ENCODE measurements at places on chromosomes 4 and X.

GRCh38 chr4:40969501-40969900, 219.7 kb downstream of the NSUN7 start:
- no peak for DNase-seq

DNA sequence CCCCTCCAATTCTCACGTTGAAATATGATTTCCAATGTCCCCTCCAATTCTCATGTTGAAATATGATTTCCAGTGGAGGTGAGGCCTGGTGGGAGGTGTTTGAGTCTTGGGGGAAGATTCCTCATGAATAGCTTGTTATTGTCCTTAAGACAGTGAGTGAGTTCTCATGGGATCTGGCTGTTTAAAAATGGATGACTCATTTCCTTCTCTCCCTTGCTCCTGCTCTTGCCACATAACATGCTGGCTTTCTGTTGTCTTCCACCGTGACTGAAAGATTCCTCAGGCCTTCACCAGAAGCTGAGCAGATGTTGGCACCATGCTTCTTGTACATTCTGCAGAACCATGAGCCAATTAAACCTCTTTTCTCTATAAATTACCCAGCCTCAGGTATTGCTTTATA, 346.8 kb upstream of the TECRL start:
- no peak for DNase-seq

- no peak for DNase-seq
Measured at GRCh38 chr4:87882321-87882720, 49.6 kb downstream of the MEPE start.

DNA sequence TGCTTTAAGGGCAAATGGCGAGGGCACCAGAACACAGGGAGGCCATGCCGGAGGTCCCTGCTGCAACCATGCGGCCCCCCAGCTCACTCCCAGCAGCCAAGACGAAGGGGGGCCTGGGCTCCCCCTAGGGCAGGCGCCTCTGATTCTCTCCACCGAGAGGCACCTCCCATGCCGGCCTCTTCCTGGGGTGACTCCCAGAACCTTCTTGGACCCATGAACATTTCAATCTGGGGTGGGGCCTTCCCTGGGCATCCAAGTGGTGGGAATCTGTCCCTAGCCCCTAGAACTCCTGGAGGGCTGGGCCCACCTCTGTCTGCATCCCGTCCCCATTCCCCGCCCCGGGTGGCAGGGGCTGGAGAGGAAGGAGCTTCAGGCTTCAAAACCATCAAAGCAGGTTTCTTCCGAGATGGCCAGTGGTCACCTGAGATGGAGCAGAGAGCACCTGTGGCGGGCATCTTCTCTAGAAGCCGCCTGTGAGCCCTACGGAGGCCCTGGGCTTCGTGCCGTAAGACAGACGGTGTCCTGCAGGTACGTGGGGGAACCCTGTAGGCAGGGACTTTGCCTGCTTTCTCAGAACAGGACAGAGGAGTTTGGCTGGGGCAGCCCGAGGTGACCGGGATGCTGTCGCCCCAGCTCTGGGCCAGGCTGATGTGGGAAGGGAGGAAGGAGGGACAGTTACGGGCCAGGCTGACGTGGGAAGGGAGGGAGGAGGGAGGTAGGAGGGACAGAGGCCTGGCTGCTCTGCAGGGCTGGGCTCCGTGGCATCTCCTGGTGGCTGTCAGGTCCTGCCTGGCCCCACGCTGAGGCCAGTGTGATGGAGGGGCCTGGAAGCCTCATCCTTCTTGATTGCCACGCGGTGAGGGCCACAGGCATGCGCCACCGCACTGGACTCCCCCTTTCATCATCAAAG, 6.8 kb upstream of the SLC25A6 start:
- no peak for DNase-seq

DNA sequence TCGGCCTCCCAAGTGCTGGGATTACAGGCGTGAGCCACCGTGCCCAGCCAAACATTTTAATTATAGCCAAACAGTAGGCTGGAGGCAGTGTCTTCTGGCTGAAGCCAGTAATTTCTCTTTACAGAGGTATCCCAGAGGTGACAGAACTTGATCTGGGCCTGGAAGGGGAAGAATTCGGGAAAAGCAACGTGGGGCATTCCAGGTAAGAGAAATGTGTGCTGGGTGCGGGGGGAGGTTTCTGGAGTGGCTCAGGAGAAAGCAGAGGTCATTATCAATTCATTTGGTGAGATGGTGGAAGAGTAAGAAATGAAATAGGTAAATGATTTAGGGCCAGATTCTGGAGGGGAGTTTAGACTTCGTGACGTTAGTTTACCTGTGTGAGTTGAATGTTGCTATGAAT, 2.4 kb downstream of the PRIMPOL start:
- no peak for DNase-seq

Data from fibroblast of the conjunctiva (primary cell).